ENCODE measurements at places on chromosomes 13 and 19. TPM values are rescaled to one million over a fixed set of nuclear protein-coding genes. Genes with fewer than 3 reads are reported as not detected.

The CFAP97D2 gene
- total RNA-seq: not detected

The BRCA2 gene
- 6.7 TPM for total RNA-seq

The PPP6R1 gene
- total RNA-seq: 84.5 TPM

The GRK1 gene
- not detected for total RNA-seq

The N4BP2L1 gene
- total RNA-seq: 0.25 TPM

The SLC7A9 gene
- total RNA-seq: 0.46 TPM

The RNF17 gene
- not detected for total RNA-seq

The APC2 gene
- total RNA-seq: 2.1 TPM
